ENCODE measurements at places on chromosomes 3 and 15.

- no peak for DNase-seq
Measured at GRCh38 chr3:149233323-149233722, 11.7 kb upstream of the CP start.

DNA sequence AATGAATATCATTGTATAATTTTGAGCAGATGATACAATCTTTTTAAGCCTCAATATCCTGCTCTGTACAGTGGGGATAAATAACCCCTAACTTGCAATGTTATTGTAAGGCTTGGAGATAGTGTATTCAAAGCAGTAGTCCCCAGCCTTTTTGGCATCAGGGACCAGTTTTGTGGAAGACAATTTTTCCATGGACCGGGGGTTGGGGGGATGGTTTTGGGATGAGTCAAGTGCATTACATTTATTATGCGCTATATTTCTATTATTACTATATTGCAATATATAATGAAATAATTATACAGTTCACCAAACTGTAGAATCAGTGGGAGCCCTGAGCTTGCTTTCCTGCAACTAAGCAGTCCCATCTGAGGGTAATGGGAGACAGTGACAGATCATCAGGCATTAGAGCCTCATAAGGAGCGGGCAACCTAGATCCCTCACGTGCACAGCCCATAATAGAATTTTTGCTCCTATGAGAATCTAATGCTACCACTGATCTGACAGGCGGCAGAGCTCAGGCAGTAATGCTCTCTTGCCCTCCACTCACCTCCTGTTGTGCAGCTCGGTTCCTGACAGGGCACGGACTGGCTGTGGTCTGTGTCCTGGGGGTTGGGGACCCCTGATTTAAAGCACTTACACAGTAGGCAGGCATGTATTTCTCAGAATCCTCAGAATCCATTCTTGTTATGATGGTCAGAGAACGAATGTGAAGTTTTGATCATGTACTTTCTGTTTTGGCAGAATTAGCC, 102.2 kb downstream of the PTPRG start:
- DNase-seq: no peak

GRCh38 chr15:94287794-94288246, 56.5 kb downstream of the MCTP2 start:
- no peak for DNase-seq

- DNase-seq: no peak
Measured at GRCh38 chr3:150469031-150469930, 61.2 kb downstream of the TSC22D2 start.

- DNase-seq: no peak
Measured at GRCh38 chr3:62361261-62361660, 12.1 kb downstream of the FEZF2 start.

DNA sequence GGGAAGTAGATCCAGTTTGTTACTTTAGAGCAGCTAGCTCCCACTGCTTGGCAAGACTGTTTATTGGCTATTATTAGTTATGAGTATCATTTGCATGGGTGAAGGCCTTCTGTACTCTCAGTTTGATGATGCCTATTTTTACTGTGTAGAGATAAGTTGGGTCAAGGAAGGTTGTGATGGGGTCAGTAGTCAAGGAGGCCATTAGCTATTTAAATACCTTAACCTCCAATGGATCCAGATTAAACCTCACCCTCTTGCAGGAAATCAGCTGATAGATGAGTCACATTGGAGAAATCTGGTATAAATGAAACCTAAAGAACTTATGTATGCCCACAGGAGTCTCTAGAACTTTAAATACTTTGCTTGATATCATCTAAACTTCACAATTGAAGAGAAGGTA, 45.0 kb downstream of the THBS1 start:
- no peak for DNase-seq

DNA sequence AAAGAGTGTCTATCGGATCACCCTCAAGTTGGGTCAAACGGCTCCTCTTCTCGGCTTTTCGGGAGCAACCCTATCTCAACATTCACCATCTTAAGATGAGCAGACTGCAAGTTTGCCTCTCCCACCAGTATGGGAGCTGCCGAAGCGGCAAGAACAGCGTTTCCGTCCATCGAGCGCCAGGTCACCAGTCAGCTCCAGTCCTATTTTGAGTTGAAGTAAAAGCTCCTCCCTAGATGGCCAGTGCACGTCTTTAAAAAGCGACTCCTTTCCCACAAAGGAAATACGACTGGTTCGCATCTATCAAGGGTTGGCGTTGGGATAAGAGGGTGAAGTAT, 369 bp upstream of the U2SURP start:
- DNase-seq: peak; percentile 33

GRCh38 chr15:90022905-90023700, 22.0 kb downstream of the ZNF710 start:
- no peak for DNase-seq

DNA sequence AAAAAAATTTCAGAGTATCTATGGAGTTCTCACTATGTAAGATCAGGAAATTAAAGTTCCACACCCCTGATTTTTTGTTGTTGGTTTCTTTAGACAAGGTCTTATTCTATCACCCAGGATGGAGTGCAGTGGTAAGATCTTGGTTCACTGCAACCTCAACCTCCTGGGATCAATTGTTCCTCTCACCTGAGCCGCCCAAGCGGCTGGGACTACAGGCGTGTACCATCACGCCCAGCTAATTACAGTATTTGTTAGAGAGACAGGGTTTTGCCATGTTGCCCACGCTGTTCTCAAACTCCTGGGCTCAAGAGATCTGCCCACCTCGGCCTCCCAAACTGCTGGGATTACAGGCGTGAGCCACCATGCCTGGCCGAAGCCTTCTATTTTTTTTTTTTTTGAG, 12.4 kb downstream of the QRICH1 start:
- DNase-seq: no peak

DNA sequence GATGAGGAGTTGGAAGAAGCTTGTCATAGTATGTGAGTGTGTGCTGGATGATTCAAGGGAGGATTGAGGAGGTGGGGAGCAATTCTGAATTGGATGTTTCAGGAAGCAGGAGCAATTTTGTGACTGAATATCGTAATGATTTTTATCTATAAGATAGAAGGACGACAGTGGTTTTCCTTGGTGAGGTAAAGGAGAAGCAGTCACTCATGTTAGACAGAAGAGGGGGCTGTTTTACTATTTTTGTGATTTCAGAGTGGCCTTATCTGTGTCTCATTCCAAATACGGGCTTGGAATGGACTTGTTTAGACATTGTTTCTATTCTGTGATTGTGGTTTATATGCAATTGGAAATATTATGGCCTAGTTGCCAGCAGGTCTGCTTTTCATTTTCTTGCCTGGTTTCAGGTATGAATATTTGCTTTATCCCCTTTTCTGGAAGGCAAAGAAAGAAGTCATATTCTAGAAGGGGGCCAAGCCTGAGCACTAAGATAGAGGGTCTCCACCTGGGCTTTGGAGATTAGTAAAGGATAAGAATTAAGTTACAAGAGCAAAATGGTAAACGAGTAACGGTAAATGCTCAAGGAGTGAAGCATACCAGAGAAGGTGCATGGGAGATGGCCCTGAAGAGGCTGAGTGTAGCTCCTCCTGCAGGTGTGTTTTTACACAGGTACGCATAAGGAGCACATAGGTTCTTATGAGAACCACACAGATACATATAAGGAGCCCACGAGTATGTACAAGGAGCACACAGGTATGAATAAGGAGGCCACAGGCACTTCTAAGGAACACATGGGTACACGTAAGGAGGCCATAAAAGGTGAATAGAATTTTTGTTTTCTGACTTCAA, 124.6 kb upstream of the KCNAB1 start:
- DNase-seq: no peak

GRCh38 chr3:153138276-153139210, 23.5 kb upstream of the RAP2B start:
- no peak for DNase-seq

DNA sequence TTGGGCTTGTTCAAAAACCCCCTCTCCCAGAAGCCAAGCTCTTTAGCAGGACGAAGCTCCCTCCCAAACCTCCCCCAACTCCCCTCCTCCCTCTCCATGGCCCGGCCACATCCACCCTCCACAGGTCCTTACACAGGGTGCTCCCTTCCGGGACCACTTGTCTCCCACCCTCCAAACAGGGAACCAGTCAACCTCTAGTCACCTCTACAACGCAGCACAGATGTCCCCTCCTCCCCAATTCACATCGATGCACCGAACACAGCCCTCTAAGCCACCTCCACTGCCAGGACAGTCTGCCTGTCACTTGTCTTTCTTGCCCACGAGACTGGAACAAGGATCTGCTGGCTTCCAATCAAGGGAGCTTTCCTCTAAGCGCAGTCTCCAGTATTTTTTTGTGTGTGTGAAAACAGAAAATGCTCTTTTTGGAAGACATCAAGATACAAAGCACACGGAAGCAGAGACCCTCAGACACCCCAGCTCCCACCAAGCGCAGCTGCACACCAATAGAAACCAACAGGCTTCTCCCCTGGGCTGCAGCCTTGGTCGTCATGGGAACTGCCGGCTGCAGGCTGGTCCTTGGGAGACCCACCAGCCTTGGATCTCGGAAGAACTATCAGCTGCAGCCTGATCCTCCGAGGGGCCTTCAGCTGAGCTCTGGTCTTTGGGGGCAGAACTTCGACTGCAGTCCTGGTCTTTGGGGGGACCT, 26.5 kb downstream of the IQSEC1 start:
- no peak for DNase-seq

GRCh38 chr3:185732782-185733181, 92.1 kb downstream of the IGF2BP2 start:
- no peak for DNase-seq

DNA sequence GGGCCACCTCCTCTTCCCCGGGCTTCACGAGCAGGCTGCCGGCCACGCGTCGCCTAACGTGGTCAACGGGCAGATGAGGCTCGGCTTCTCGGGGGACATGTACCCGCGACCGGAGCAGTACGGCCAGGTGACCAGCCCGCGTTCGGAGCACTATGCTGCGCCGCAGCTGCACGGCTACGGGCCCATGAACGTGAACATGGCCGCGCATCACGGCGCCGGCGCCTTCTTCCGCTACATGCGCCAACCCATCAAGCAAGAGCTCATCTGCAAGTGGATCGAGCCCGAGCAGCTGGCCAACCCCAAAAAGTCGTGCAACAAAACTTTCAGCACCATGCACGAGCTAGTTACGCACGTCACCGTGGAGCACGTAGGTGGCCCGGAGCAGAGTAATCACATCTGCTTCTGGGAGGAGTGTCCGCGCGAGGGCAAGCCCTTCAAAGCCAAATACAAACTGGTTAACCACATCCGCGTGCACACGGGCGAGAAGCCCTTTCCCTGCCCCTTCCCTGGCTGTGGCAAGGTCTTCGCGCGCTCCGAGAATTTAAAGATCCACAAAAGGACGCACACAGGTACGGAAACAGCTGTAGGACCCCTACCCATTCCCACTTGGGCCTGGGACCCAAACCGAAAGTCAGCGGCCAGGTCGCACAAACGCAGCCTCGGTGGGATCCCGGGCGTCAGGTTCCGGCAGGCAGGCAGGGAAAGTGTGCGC, 1.5 kb downstream of the ZIC1 start:
- DNase-seq: no peak

GRCh38 chr15:101458158-101458900, 31.2 kb downstream of the PCSK6 start:
- DNase-seq: no peak

DNA sequence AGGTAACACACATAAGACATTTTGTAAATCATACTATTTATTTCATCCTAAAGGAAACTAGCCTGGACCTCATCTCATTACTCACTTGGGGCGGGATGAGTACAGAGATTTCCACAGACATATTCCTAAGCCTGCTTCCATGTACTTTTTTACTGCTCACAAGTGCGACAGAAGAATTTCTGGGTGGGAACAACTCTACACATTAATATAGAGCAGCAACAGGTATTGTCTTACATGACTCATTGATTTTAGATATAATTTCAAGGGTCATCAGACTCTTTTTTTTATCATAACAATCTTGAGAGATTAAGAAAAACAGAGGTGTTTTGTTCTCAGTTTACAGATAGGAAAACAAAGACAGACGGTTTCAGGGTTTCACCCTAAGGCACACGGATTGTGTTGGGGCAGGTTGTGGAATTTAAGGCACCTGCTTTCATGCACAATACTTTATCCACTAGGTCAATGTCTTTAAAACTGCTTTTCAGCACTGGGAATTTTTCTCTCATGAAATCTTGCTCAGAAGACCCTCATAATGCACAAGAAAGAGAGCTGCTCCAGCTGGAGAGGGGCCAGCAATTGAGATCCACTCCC, 186.7 kb upstream of the CDIN1 start:
- no peak for DNase-seq

DNA sequence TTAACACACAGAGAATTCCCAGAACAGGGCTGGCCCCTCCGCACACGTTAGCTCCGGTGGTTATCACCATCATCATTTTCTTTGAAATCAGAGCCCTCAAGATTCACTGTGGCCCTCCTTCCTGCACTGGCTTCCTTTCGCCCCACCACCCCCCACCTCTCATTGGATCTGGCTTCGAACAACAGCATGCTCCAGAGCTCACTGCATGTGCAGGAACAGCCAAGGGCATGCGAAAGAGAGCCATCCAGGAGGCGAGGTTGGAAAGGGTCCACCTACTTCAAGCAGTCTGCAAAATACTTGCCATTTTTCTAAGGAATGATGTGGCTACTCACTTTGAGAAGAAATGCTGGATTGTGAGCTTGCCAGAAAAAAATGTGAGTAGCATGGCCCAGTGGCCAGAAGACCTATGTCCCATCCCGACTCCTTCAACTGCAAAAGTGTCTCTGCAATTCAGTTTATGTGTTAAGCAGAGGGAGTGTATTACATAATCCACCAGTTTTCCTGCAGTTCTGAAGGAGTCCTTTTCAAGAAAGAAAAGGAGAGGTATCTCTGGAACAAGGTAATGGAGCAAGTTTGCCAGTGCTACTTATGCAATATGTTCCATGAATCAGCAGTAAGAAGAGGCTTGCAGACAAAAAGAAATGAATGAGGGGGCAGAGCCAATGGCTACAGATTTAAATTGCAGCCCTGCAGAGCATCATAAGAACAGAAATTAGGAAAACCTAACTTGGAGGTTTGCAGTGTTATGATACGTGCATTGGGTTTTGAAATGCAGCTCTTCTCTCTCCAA, 92.8 kb downstream of the OCA2 start:
- no peak for DNase-seq

DNA sequence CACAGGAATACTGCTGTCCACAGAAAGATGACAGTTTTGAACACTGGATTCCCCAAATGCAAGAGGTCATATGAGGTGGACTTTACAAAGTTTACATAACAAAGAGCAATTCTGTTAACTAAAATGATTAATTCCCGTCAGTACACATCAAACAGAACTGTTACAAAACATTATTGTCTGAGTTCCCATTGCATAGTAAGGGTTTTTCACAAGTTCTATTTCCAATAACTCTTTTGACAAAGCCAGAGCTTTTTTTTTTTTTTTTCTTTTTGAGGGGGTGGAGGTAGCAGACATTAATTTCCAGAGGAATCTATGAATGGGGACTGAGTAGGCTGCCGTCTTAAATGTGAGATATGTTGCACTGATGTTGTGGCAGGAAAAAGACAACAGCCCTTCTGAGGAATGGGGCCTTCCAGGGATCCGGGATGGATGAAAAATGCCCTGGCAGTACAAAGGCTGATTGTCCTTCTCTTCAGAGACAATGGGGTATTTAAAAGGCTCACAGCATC, 178.1 kb upstream of the KBTBD8 start:
- DNase-seq: no peak
